ENCODE measurements at places on chromosomes 7 and 10. TPM values are rescaled to one million over a fixed set of nuclear protein-coding genes. Genes with fewer than 3 reads are reported as not detected.

ANKRD2 gene
- not detected for total RNA-seq

ARMC3 gene
- total RNA-seq: 0.58 TPM

OGDH gene
- total RNA-seq: 86.6 TPM

SPDYE2 gene
- total RNA-seq: not detected

TYSND1 gene
- 1.9 TPM for total RNA-seq

HKDC1 gene
- 0.04 TPM for total RNA-seq

FEZF1 gene
- total RNA-seq: not detected

GRCh38 chr7:136502162-136502561 lies 366.3 kb upstream of the CHRM2 start:
- H3K27ac ChIP-seq: no peak overlapping the region
- no peak for DNase-seq
- H3K27me3 ChIP-seq: no peaks in the 10 kb centered on the region
- no peaks in the 10 kb centered on the region for H3K4me1 ChIP-seq

GRCh38 chr10:60141896-60142559 lies 235.7 kb upstream of the CCDC6 start:
- no peak overlapping the region for H3K4me3 ChIP-seq
- H3K4me1 ChIP-seq: peaks cover 2% of the 10 kb centered on the region

DNA sequence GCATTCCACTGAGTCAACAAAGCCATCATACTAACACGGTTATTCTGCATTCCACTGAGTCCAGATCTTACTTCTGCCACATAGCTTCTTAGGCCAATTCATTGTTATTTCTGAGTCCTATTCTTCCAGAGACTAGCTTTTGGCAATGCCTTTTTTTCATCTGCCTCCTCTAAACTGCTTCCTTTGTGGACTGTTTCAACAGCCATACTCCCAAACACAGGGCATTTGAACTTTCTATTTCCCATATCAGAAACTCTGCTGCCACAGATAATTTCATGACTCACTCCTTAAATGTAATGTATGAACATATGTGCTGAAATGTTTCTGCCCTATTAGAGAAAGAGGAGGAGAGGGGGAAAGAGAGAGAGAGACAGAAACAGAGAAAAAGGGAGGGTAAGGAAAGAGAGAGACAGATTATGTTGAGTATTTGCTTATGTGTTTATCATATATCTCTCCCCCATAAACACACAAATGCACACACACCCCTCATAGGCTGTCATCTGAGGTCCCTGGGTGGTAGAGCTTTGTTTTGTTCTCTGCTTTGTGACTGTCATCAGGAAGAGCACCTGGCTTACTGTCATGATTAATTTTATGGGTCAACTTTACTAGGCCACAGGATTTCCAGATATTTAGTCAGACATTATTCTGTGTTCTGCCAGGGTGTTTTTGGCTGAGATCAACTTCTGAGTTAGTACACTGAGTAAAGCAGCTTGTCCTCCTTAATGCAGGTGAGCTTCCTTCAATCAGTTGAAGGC lies 308.0 kb upstream of the KCND2 start:
- H3K27me3 ChIP-seq: no peaks in the 10 kb centered on the region
- peak overlapping the region; percentile 67 for H3K27ac ChIP-seq
- H3K4me3 ChIP-seq: no peak overlapping the region
- H3K4me1 ChIP-seq: no peaks in the 10 kb centered on the region
- no peaks in the 10 kb centered on the region for H3K36me3 ChIP-seq

DNA sequence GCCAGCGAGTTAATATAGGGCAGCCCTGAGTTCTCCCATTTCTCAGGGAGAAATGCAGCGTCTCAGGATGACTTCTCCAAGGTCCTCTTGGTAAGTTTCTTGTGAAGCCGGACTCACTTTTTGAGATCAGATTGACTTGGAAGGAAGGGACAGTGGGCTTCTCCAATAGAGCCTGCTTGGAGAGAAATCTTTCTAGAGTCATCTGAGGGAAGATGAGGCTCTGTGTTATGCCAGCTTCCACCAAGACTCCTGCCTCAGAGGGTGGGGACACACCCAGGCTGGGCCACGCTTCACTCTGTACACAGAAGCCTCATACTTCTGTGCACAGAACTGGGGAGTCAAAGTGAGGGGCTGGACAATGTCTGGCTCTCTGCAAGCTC lies 5.6 kb downstream of the C10orf105 start:
- H3K36me3 ChIP-seq: no peaks in the 10 kb centered on the region
- peak overlapping the region; percentile 73 for H3K27ac ChIP-seq
- H3K4me1 ChIP-seq: peaks cover 46% of the 10 kb centered on the region
- no peak for DNase-seq

DNA sequence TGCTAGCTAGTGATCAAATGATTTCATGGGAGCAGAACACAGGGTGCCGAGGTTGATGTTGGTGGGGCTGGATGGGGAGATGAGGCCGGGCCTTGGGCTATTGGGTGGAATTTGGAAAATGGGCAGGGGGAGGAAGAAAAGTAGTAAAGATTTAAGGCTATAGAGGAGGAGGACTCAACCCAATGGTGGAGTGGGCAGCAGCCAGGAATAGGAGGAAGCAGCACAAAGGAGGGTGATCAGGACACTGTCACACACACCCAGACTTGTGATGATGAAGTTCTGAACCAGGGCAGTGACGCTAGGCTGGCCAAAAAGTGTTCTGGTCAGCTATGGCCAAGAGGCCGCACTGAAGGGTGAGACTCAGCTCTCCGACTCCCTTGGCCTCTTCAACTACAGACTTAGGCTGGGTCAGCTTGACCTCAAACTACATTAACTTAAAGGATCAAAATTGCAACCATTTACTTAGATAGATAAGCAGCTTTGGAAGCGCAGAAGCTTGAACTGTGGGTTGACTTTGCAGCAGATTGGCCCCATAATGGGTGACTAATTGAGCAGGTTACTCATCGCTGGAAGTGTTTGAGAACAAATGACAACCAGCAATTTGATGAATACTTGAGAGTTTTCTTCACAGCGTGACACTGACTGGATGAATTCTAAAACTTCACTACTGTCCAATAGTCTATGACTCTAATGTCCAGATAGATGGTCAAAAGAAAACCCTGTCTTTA lies 29.4 kb upstream of the GPR26 start:
- no peaks in the 10 kb centered on the region for H3K36me3 ChIP-seq
- H3K27ac ChIP-seq: no peak overlapping the region
- no peaks in the 10 kb centered on the region for H3K4me1 ChIP-seq

DNA sequence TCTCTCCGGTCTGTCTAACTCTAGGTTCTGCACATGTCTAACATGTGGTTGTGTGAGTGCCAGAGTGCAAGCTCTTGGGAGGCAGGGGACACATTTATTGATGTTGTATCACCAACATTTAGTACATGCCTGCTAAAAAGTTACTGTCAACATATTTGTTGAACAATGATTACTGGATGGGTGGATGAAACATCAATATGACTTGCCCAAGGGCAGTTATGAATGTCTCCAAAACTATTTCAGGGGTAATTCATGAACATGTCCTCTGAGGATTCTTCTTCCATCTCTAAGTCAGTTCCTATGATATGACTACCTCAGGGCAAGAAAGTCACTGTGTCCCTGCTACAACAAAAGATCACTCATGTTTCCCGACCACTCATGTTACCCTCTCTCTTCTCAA lies 91.3 kb upstream of the STEAP1B start:
- H3K27me3 ChIP-seq: no peaks in the 10 kb centered on the region
- H3K36me3 ChIP-seq: peaks cover 3% of the 10 kb centered on the region
- H3K27ac ChIP-seq: no peak overlapping the region

GRCh38 chr10:55180357-55180756 lies 379.3 kb upstream of the PCDH15 start:
- H3K27me3 ChIP-seq: no peaks in the 10 kb centered on the region
- H3K27ac ChIP-seq: no peak overlapping the region
- no peak overlapping the region for H3K4me3 ChIP-seq
- H3K4me1 ChIP-seq: no peaks in the 10 kb centered on the region
- H3K36me3 ChIP-seq: no peaks in the 10 kb centered on the region
